Body of pancreas (tissue), 4 donors: ENCODE measurements at places on chromosomes 16 and 17. TPM values are rescaled to one million over a fixed set of nuclear protein-coding genes. Genes with fewer than 3 reads are reported as not detected.

- DNase-seq: no peak
These were observed 19.3 kb downstream of the CFAP20 start for GRCh38 chr16:58109881-58110280.

DNA sequence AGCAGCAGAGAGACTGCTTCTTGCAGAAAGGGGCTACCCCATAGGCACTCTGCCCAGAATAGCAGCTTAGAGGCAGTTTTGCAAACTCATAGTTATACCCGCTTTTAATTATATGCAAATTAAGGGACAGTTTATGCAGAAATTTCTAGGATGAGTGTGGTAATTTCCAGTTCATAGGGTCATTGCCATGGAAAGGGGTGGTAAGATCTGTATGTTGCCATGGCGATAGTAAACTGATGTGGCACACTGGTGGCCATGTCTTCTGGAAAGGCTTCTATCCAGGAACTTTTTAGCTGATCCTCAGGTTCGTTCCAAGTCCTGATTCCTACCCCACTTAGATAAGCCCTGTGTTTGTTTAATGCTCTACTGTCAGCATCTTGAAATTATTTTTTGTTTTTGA is 6.2 kb downstream of the STXBP4 start:
- DNase-seq: no peak

GRCh38 chr16:12330946-12331345 is 354.4 kb downstream of the SNX29 start:
- no peak for DNase-seq

ITGAL gene
- total RNA-seq: 9.2 TPM

GRCh38 chr17:50037321-50038107 is 18.4 kb upstream of the ITGA3 start:
- DNase-seq: peak; percentile 84

DNA sequence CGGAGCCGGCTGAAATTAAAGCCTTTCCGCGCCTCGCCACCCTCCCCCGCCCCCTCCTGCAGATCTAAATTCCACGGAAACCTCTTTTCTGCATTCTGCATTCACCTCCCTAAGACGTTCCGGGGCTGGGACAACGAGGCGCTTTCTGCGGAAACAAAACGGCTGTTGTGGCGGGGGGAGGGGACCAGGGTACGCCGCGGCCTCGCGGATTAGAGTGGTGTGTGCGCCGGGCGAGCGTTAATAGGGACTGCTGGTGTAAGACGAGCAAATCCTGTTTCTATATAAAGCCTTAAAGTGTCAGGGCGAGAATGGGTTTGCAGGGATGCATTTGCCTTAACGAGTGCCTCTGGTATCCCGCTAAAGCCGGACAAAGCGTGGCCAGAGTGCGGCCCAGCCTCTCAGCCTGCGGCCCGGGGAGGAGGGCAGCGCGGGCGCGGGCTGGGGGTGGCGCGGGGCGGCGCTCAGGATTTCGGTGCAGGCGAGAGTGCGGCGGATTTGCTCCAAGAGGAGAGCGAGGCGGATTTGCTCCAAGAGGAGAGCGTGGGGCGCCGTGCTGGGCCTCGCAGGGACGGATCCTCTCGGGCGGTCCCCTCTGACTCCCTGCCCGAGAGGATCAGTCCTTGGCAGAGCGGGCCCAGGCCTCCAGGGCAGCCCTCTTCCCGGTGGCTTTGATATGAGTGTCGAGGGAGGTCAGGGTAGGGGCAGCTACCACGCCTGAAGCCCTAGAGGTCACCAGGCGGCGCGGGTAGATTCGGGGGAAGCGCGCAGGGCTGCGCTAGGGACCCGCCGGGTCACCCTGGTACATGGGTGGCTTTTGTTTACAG is 5.1 kb downstream of the BAHCC1 start:
- peak; percentile 65 for DNase-seq

KIF2B gene
- not detected for total RNA-seq

GRCh38 chr16:65312071-65312470 is 190.2 kb upstream of the CDH11 start:
- no peak for DNase-seq

KRTAP4-5 gene
- not detected for total RNA-seq

RILP gene
- total RNA-seq: 68.2 TPM

- no peak for DNase-seq
These were observed 11.6 kb downstream of the DPEP1 start for GRCh38 chr16:89624777-89625761.

NPIPA7 gene
- total RNA-seq: not detected

GRCh38 chr16:55280587-55280986 is 43.4 kb upstream of the IRX6 start:
- DNase-seq: no peak

DNA sequence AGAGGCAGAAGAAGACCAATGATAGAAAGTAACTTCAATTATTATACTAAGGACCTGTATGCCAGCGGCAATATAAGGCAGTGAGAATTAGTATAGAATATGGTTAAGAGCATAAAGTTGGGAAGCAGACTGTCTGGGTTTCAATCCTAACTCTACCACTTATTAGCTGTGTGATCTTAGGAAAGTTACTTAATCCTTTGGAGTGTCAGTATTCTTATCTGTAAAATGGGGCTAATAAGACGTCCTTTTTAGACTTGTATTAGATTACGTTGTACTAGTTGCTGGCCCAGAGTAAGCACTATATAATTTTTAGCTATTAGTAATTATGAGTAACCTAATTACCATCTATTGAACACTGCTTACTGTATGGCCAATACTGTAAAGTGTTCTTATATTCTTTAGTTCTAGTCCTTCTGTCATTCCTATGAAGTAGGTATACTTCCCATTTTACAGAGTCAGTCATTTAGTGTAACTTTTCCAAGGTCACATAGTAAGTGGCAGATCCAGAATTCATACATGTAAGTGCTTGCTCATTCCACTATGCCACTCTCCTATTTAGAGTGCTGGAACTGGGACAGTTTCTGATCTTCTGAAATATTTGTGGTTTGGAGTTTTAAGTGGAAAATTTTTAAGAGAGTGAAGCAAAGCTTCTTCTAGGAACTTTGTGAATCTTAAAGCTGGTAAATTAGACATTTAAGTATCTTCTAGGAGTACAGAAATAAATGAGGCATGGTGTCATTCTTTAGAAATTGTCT is 22.5 kb downstream of the HEATR9 start:
- DNase-seq: no peak

OSGIN1 gene
- 5.2 TPM for total RNA-seq

- DNase-seq: peak; percentile 80
These were observed 28.8 kb upstream of the GINS2 start for GRCh38 chr16:85717393-85718152.

DNA sequence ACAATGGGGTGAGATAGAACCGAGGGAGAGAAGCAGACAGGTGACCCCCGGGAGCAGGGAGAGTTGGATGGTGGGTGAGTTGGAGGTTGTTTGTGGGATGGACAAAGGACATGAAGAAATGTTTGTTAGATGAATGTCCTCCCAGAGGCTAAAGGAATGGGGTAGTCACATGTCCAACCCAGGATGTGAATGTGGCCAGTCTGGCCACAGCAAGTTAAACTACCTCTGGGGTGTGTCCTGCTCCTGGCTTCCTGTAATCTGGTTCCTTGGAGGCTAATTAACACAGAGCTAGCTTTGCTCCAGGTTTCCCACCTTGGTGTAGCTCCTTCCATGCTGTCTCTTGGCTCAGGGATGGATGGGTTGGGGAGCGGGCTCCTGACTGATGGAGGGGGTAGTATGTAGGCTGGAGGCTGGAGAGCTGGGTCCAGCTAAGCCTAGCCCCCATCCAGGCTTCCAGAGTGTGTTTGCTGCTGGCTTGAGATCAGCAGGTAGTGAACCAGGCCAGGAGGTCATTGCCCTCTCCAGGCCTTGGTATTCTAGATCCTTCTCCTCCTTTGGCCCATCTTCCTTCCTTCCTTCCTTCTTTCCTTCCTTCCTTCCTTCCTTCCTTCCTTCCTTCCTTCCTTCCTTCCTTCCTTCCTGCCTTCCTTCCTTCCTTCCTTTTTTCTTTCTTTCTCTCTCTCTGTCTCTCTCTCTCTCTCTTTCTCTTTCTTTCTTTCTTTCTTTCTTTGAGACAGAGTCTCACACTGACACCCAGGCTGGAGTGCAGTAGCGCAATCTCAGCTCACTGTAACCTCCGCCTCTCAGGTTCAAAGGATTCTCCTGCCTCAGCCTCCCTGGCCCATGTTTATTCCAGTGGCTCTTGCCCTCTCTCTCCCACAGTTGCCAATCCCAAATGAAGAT is 28.0 kb upstream of the UBE2G1 start:
- no peak for DNase-seq

TAOK2 gene
- total RNA-seq: 31.1 TPM

GRCh38 chr16:85550422-85550864 is 62.7 kb upstream of the GSE1 start:
- DNase-seq: no peak

GRCh38 chr16:12062343-12063003 is 85.9 kb downstream of the SNX29 start:
- peak; percentile 75 for DNase-seq

GRCh38 chr16:88316151-88316550 is 66.6 kb upstream of the ZNF469 start:
- no peak for DNase-seq

DNA sequence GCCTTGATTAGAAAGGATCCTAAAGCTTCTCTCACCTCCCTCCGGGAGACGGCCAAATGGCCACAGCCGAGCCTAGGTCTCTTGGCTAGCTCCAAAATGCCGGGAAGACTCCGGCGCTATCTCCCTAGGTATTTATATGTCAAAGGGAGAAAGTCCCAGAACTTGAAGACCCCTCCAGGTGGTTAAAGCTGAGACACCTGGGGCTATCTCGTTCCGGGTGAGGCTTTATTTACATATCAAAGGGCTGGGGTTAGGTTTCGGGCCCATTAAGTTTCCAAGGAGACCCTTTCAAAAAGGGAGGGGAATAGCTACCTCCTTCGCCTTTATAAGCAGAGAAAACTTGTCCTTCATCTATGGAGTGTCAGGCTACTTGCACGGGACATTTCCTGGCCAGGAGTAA is 70.9 kb upstream of the KIFC3 start:
- no peak for DNase-seq

- DNase-seq: no peak
These were observed 48.4 kb downstream of the RNF157 start for GRCh38 chr17:76191896-76192295.

- no peak for DNase-seq
These were observed 451.4 kb upstream of the CCL2 start for GRCh38 chr17:33803686-33804085.

- DNase-seq: no peak
These were observed 510.7 kb downstream of the MAF start for GRCh38 chr16:79089735-79090284.

DNA sequence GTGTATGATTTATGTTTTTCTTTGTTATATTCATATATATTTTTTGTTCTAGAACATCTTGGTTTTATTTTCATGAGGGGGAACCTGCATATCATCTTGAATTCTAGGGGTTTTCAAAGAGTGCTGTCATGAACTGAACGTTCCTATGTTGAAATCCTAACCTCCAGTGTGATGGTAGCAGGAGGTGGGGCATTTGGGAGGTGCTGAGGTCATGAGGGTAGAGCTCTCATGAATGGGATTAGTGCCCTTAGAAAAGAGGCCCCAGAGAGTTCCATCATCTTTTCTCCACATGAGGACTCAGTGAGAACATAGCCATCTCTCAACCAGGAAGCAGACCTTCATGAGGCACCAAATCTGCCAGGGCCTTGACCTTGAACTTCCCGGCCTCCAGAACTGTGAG is 34.6 kb upstream of the CCDC182 start:
- DNase-seq: no peak

DNA sequence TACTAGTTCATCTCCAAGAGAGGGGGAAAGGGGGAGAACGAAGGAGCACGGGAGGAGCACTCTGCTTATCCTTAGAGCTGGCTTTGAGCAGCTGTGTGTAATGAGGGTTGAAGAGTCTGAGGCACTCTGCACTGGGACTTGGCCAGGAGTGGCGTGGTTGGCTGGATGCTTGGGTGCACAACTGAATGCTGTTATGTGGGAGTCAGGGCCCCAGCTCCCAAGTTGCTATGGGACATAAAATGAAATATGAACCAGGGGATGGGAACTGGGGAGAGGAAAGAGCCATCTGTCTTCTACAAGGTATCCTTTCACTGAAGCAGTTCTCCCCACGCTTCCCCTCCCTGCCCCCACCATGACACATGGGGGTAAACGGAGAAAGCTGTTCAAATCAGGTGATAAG is 105.9 kb upstream of the ANKFN1 start:
- no peak for DNase-seq

KRTAP2-3 gene
- total RNA-seq: not detected

TMEM107 gene
- 7.6 TPM for total RNA-seq
